Mesothelial cell of epicardium (in vitro differentiated cells): ENCODE measurements at places on chromosomes 16 and 17. TPM values are rescaled to one million over a fixed set of nuclear protein-coding genes. Genes with fewer than 3 reads are reported as not detected.

PRSS36 gene
- 0.96 to 1.7 TPM (median 1.4 TPM) in 3 replicates for total RNA-seq

VTN gene
- 0.47 to 0.51 TPM (median 0.50 TPM) in 3 replicates for total RNA-seq

ZNF778 gene
- total RNA-seq, result 8.9 to 12.5 TPM (median 10.4 TPM) in 3 replicates

FA2H gene
- total RNA-seq, result 0.18 TPM in 1 of 3 replicates, not detected in the others

DNA sequence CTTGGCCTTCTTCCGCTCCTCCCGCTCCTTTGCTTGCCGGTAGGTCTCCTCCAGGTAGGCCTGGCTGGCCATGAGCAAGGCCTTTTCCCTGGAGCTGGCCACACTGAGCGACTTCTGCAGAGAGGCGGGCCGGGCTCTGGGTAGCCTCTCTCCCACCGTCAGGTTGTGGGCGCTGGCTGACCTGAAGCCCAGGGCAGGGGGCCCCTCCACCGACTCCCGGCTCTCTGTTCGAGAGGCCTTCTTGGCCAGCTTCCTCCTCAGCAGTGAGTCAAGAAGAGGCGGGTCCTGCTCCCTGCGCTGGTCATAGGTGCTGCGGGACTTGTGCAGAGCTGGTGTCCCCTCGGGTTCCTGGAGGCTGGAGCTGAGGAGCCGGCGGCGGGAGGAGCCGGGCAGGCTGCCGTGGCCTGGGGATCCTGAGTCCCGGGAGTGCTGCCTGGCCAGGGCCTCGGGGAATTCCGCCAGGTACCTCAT, 12.8 kb downstream of the GPR179 start:
- H3K4me3 ChIP-seq, result no peak overlapping the region
- H3K27ac ChIP-seq, result no peak overlapping the region
- H3K27me3 ChIP-seq, result peaks cover 5% of the 10 kb centered on the region
- no peak for DNase-seq
- H3K4me1 ChIP-seq, result no peaks in the 10 kb centered on the region

GRCh38 chr17:45284176-45285140, 22.6 kb upstream of the SPATA32 start:
- DNase-seq, result no peak
- H3K27ac ChIP-seq, result no peak overlapping the region
- no peak overlapping the region for H3K4me3 ChIP-seq
- H3K4me1 ChIP-seq, result peaks cover 11% of the 10 kb centered on the region

- peaks cover 41% of the 10 kb centered on the region for H3K36me3 ChIP-seq
- DNase-seq, result no peak
- H3K4me3 ChIP-seq, result no peak overlapping the region
- H3K27me3 ChIP-seq, result no peaks in the 10 kb centered on the region
- H3K27ac ChIP-seq, result peak overlapping the region; percentile 57
These were observed 22.0 kb downstream of the WSB1 start for GRCh38 chr17:27315796-27316465.

DNA sequence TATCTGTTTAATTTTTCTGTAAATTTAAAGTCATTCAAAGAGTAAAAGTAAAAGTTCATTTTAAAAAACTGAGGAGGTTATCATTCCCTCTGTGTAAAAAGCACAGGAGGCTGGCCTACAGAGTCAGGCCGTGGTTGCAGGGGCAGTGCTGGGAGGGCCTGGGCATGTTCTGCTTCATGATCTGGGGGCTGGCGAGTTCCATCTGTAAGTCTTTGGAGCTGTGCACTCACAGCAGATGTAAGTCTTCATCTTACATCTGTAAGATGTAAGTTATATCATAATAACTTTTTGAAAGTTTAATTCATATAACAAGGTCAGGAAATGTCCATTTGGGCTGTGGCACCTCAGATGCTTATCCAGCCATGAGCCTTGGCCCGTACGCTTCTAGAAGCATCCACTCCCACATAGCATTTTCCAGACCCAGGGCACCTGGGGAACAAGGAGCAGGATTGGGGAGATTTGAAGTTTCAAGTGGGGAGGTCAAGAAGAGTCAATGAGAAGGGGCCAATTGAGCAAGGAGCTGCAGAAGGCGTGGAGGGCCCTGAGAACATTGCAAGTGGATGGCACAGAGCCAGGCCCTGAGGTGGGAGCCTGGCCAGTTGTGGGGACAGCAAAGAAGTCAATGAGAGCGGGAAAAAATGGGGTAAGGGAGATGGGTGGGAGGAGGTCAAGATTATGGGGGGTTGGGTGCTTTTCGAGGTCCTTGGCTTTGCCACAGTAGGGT, 54.1 kb downstream of the TNFRSF13B start:
- H3K36me3 ChIP-seq, result no peaks in the 10 kb centered on the region
- no peaks in the 10 kb centered on the region for H3K27me3 ChIP-seq
- no peak overlapping the region for H3K27ac ChIP-seq
- DNase-seq, result no peak
- no peak overlapping the region for H3K4me3 ChIP-seq
